NK-92 treated with Interleukin-12 subunit alpha and Interleukin-12 subunit beta, amount 100 ng/mL, for 24 hours (cell line): ENCODE measurements at places on chromosomes 2 and 18.
A peak's percentile ranks its signal among the peaks of the same experiment; 100 is the strongest.

DNA sequence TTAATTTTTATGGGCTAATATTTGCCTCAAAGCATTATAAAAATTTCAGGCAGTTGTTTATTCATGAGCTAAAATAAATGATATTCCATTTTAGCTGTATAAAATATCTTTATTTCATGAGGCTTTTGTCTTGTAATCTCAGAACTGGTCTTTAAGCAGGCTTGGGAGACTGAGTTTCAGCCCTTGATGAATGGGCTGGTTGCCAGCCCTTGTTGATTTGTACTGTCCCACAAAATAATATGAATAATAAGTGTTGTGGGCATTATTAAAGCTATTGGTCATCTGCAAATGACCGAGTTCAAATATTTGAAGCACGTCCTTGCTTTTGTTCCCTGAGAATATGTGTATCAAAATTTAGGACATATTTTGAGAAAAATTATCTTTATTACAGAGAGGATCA lies 18.2 kb downstream of the INPP1 start:
- no peak for DNase-seq

DNA sequence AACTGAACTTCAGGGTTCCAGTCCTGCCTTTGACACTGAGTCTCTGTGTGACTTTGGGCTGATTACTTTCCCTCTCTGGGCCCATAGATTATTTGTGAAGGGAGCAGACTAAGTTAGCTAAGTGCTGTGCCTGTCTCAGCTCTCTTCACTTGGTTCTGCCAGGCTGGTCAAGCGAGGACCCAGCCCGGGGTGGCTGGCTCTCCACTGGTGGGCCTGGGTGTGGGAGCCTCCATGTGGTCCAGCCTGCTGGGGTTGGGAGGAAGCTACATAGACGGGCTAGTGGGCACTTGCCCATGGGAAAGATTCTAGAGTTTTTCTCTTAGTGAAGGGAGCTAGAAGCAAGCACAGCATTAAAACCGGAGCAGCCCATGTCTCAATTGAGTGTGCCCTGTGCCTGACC lies 59.0 kb downstream of the DYSF start:
- DNase-seq = no peak

DNA sequence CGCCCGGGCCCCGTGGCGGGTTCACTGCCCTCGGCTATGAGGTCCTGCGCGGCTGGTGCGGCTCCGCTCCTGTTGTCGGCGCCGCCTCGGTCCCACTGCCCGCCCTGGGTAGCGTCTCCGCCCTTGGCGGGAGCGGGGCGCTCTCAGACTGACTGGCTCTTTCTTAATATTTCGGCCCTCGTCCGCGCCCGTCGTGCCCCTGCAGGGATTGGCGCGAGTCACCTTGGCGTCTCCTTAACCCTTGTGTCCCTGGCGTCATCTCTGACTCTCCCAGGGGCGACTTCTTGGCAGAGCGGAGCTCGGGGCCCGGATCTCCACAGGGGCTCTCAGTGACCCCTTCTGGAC lies 1.3 kb downstream of the PTMA start:
- peak; percentile 65 for DNase-seq

- DNase-seq = no peak
Measured at GRCh38 chr2:196959734-196960338, 33.3 kb upstream of the PGAP1 start.

DNA sequence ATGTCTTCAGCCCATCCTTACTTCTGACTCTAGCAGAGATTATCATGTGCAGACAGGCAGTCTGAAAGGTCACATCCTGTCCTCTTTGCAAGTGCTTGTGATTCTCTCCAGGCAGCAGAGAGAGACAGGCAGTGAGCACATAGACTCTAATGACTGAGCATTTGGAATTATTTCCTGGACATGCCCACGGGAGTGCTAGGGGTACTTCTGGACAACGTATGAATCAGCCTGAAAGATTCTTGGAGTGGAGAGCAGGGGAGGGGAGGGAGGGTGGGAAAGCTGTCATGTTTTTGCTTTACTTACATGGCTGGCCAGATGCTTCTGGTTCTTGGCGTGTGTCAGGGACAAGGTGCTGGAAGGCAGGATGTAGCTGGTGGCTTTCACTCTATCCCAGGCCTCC lies 150.6 kb downstream of the RIF1 start:
- no peak for DNase-seq

GRCh38 chr2:2325516-2325915 lies 5.6 kb downstream of the MYT1L start:
- DNase-seq = no peak

GRCh38 chr18:51891876-51892275 lies 448.1 kb upstream of the DCC start:
- no peak for DNase-seq

- no peak for DNase-seq
Measured at GRCh38 chr18:42030586-42031182, 75.7 kb downstream of the PIK3C3 start.

DNA sequence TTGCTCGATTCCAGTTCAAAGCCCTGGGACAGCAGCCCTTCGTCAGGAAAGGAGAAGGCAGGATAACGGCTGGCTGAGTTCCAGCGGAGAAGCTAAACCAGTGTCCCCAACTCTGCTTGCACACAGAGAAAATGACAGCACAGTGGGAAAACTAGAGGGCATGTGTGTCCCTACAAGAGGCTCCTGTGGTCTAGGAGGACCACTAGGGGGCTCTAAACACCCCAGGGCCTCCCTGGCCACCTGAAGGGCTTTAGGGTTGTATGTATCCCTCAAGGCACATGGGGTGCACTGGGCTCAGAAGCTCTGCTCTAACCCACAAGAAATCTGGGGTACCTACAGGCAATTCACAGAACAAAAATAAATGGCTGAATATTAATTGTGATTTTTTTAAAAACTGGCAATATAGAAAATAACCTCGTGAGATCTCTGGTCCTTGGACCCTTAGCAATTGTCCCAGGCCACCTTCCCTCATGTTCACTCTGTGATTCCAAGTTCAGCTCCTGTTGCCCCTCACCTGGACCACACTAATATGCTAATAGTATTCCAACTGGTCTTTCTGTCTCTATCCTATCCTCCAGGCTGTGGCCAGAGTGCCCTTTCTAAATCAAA lies 17.5 kb downstream of the STAT1 start:
- DNase-seq = peak; percentile 15

DNA sequence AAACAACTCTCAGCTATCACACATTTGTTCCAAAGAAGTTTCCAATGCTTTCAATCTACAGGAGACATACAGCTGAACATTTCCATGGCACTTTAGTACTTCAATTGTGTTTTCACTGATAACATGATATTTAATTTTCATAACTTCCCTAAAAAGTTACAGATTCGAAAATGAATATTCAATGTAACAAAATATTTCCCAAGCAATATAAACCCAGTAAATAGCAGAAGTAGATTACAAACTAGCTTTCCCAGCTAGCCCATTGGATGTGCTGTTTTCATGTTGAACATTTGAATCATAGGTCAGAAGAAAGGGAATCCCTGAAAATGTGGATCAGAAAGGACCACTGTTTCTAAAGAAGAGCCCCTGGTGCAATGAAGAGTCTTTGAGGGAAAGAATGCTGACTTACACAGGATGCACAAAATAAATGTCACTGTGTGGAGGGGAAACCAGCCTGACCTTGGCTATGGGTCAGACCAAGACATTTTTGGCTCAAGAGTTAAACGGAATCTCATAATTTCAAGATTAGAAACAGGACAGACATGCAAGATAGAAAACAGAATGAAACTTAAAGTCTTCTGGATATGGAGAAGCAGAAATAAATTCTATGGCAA lies 22.5 kb downstream of the CYTIP start:
- DNase-seq = no peak

DNA sequence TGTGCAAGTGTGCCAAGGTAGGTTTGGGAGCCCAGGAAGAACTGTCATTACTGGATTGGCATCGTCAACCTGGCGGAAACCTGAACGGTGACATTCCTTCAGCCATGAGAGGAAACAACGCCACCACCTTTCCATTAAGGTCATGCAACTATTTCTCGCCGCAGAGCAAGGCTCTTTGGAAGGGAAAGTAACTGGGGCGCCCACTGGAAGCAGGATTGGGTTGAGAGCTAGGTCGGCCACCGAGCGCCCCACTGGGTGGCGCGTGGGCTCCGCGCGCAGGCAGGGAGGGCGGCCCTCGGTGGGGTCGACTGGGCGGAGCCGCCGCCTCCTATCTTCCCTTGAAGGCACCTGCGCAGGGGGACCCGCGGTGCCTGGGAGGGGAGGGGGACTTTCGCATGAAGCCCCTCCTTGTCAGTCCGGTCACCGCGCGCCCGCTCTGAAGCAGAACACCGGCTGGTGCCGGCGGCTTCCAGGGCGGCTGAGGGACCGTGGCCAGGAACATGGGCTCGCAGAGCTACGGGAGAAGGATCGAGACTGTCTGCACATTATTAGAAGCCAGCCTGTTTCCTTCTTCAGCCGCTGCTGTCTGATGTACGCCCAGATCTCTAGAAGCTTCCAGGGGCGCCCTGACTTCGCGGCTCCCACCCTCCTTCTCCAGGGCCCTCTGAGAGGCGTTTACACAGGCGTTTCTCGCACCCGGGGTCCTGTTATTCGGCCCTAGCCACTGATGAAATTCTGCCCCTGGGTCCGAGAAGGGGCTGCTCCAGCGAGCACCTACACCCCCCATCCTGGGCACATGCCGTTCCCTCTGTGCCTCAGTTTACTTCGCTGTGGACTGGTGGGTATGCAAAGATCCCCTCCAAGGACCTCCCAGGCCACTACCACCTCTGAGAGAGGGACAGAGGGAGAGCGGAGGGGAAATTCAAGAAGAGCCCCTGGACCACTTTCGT lies 27.3 kb upstream of the MAL start:
- DNase-seq = no peak

DNA sequence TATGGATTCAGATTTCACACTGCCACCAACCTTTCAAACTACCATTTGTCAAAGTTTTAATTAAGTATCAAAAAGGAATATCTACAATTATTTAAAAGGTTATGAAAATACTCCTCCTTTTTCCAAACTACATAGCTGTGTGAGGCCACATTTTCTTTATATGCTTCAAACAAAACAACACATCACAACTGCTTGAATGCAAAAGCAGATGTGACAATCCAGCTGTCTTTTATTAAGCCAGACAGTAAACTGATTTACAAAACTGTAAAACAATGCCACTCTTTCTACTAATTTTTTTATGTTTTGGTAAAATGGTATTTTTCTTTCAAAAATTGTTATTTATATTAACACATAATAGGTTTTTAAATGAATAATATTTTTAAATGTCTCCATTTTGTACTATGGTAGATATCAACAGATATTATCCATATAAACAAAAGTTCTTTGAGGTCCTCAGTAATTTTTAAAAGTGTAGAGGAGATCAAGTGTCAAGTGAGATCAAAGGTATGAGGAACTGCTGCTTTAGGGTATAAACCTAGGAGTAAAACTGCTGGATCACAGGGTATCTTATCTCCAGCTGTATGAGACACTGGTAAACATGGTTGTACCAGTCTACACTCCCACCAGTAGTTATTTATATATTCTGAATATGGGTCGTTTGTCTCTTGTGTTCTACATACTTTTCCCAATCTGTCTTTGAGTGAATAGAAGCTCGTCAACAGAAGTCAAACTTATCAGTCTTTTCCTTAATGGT lies 68.8 kb upstream of the SERTAD2 start:
- DNase-seq = no peak

DNA sequence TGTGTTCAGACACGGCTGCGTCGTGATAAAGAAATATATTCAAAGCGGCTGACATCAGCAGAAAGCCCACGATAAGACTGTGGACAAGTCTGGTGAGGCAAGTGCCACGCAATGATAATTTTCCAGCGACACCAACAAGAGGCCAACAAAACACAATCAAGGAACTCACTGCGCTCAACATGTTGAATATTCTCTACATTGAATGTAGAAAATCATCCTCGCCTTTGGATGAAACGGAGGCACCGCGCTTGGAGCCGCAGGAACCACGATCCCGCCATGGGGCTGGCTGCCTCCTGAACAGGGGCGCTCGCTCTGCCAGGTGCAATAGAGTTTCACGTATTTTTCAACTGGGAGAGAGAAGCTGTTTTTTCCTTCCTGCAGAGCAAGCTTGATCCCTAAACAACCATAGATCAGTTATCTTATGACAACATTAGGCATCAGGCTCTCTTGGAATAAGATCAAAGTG lies 220.3 kb downstream of the ATAD2B start:
- DNase-seq = no peak

GRCh38 chr18:32321826-32322225 lies 132.0 kb downstream of the MEP1B start:
- DNase-seq = no peak

GRCh38 chr2:39164089-39164488 lies 43.2 kb upstream of the SOS1 start:
- no peak for DNase-seq

- DNase-seq = no peak
Measured at GRCh38 chr2:226256709-226257376, 542.8 kb downstream of the IRS1 start.

DNA sequence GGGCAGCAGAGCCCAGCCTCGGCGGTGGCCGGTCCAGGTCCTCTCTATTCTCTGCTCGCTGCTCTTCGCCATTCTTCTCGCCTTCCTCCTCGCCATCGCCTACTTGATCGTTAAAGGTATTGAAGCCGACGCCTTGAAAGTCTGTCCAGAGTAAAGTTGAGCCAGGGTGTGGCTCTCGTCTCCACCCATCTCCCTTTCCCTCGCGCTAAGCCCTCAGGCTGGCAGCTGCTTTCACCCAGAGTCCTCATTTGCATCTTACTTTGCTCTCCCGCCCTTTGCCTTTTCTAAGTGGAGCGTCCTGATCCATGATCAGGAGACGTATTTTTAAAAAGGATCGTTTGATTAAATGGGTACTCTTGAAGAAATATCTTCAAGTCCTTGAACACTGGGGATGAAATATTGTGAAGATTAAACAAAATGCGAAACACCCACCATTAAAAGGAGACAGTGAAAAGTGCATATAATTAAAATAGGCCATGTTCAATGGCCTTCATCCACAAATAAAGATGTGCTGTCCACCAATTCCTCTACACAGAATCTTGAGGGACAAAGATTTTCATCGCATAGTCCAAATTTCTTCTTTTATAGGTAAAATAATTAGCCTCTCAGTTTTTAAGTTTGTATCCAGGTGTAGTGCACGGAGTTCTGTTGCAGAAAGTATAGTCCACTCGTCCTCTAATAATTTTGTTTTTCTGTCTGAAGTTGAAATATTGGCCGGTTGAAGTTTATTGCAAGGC lies 657 bp downstream of the ARL6IP6 start:
- DNase-seq = peak; percentile 61

- no peak for DNase-seq
Measured at GRCh38 chr2:113407446-113408099, 29.9 kb upstream of the ZNG1B start.

DNA sequence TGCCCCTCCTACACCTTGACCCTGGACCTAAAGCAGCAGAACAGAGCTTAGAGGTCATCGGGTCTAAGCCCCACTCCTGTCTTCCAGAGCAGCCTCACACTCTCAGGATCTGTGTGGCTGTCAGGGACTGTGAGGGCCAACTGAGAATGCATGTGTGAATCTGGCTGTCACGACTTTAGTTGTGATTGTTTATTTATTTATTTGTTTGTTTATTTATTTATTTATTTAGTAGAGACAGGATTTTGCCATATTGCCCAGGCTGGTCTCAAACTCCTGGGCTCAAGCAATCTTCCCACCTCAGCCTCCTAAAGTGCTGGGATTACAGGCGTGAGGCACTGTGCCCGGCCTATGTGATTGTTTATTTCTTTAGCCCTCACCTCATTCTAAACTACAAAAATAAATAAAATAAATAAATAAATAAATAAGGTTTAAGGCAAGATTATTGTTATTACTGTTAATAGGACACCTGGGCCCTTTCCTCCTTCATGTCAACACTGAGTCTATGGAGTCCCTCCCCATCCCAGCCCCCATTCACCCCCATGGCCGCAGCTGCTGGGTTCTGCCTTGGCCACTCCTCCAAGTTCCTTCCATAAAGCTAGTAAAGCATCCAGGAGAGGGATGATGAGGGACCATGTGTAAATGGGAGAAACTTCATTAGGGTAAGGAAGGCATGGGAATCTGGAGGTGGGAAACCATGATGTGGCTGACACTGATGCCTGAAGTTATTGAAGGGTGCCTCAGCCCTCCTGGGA lies 39.9 kb upstream of the EDAR start:
- DNase-seq = no peak
